ENCODE measurements at places on chromosomes 12 and 14.

- DNase-seq = no peak
Observed at GRCh38 chr12:113528606-113529293, 57.1 kb upstream of the LHX5 start.

- DNase-seq = no peak
Observed at GRCh38 chr12:60977966-60978365, 1282.2 kb upstream of the USP15 start.

- no peak for DNase-seq
Observed at GRCh38 chr12:110316861-110317260, 35.8 kb downstream of the ATP2A2 start.

DNA sequence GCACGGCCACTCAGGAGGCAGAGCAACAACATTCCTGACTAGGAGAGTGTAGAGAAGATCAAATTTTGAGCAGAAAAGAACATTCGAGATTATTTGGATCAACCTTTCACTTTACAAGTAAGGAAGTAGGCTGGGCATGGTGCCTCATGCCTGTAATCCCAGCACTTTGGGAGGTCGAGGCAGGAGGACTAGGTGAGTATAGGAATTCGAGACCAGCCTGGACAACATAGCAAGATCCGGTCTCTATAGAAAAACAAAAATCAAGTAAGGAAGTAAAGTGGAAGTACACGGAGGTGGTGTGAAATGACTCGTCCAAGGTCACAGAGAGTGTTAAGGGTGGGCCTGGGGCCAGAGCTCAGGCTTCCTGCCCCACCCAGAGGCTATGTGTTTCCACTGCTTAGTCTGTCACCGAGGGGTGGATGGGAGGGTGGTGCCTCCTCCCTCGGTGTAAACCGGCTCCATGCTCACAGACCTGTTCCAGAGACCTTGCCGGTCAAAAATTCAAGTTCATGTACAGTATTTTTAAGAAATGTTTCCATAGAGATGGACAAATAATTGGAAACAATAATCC is 51.9 kb downstream of the MAP1LC3B2 start:
- no peak for DNase-seq

- no peak for DNase-seq
Observed at GRCh38 chr14:104688505-104689108, 811 bp upstream of the INF2 start.

DNA sequence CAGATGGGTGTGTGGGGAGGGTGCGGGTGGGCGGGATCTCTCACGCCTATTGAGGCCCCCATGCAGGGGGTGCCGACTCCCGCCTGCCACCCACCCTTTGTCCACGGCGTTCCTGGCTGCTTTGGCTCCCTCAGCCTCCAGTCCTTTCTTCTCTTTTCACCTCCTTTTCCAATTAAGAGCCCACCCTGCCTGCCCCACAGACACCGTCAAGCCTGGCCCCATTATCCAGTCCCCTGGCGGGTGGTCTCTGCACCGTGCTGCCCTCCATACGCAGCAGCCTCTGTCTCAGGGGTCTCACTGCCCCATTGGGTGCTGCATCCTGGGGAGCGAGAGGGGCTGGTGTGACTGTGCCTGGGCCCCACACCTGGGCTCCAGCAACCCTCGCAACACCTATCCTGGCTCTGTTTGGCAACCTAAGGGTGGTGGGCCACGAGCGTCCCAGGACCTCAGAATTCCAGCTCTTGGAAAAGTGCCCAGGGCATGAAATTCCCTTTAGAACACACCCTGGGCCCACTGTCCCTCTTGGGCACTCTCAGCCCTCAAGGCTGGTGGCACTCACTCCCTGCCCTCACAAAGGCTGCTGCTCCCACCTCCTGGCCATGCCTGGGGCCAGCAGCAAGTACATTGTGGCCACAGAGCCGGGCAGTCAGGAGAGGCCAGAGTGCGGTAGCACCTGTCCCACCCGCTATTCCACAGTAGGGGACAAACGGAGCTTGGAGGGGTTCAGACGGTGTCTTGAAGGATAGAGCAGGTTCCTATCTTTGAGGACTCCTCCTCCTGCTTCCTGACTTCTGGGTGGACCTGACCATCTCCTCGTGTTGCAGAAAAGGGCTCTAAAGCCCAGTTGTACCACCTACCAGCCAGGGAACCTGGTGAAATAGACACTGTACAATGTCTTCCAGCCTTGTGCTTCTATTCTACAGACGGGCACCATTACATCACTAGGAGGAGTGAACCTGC is 114.1 kb downstream of the KIF26A start:
- no peak for DNase-seq

GRCh38 chr14:106083082-106083481 is 556.7 kb downstream of the TMEM121 start:
- DNase-seq = no peak

DNA sequence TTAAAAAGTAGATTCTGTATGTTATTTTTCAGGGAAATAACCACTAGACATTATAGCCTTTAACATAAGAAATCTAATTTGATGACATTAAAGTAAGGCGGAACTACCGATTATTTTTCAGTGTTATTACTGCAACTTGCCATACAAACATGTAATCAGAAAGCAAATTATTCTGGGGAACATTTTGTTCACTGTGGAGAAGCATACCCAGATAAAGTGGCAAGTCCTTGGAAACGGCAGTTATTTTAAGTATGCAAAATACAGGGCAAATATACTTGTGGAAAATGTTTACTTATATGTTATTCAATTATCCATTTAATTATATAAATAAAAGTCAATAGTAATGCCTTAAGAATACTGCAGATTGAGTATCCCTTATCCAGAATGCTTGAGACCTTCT is 71.9 kb downstream of the FERMT2 start:
- no peak for DNase-seq

- no peak for DNase-seq
Observed at GRCh38 chr12:45674181-45674977, 55.1 kb upstream of the ARID2 start.

DNA sequence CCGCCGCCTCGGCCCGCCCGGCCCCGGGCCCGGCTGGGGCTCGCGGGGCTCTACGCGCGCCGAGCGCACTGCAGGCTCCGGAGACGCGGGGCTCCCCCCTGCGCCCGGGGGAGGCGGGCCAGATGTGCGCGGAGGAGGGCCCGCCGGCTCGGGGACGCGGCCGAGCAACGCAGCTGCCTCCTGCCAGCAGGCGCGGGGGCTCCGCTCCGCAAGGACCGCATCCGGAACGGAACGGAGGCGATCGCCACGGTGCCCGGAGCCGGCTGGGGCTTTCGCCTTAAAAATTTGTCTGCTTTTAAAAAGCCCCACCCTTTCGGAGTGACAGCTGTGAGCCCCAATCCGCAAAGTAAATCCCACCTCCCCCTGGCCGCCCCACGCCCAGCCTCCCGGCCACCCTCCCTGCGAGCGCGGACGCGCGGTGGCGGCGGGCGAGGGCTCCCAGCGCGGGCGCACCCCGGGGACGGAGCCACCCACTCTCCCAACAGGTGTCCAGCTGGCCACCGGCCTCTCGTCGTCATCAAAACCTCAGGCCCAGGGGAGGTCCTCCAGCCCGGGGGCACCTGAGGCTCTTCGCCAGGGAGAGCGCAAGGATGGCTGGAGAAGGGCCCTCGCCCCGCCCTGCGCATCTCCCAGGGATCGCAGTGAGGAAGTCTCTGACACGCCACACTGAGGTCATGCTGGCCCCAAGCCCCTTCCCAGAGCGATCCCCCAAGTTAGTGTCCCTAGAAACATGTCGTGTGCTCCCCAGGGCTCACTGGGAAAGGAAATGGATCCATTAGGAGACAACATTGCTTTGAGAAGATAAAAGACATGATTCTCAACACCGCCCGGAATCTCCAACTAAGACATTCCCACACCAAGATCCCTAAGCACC is at the start of gene TMEM132D:
TMEM132D (minus strand) TSS at position 70 of the 874 bp plus-strand sequence.
- DNase-seq = no peak
